Uterus (tissue), 4 donors: ENCODE measurements at places on chromosomes 11 and 22.
A peak's percentile ranks its signal among the peaks of the same experiment; 100 is the strongest.

DNA sequence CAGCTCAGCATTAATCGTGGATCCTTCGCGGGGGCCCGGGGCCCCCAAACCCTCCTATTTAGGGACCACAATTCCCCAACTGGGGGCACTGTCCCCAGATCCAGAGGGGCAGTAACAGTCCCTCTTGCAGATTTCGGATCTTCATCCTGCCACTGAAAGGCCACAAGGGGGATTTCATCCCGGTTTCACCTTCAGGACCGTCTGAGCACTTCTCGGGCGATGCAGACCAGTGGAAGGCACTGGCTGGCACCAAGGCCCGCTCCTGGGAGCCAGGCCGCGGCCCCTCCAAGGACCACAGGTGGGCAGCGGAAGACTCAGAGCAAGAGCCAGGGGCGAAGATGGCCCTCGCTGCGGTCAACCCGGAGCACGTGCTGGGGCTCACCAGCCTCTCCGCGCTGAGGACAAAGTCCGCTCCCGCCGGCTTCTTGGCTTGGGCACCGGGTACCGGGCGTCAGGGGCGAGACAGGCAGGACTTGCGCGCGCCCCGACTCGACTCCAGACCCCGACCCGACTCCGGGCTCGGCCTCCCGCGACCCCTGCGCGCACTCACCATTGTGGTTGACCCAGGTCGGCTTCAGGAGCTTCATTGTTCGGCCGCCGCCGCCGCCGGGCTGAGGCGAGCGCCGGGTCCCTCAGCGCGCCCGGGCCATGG lies 517 bp downstream of the HIRA start:
- H3K36me3 ChIP-seq = no peaks in the 10 kb centered on the region
- H3K4me1 ChIP-seq = peaks cover 12% of the 10 kb centered on the region
- H3K27ac ChIP-seq = peak overlapping the region; percentile 89
- peak overlapping the region; percentile 90 for H3K4me3 ChIP-seq
- DNase-seq = no peak

- DNase-seq = no peak
- no peaks in the 10 kb centered on the region for H3K36me3 ChIP-seq
- H3K4me1 ChIP-seq = no peaks in the 10 kb centered on the region
- H3K27me3 ChIP-seq = no peaks in the 10 kb centered on the region
- H3K4me3 ChIP-seq = no peak overlapping the region
- H3K27ac ChIP-seq = no peak overlapping the region
Measured at GRCh38 chr11:79062814-79063762, 377.7 kb downstream of the TENM4 start.

DNA sequence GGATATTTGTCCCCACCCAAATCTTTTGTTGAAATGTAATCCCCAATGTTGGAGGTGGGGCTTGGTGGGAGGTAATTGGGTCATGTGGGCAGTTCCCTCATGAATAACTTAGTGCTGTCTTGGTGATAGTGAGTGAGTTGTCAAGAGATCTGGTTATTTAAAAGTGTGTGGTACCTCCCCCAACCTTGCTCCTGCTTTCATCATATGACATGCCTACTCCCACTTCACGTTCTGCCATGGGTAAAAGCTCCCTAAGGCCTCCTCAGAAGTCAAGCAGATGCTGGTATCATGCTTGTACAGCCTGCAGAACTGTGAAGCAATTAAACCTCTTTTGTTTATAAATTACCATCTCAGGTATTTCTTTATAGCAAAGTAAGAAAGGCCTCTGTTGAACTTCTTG lies 30.6 kb downstream of the AAMDC start:
- no peak overlapping the region for H3K27ac ChIP-seq

GRCh38 chr11:111942829-111943228 lies 5.7 kb downstream of the DIXDC1 start:
- no peak overlapping the region for H3K27ac ChIP-seq
- no peaks in the 10 kb centered on the region for H3K27me3 ChIP-seq
- no peak for DNase-seq

DNA sequence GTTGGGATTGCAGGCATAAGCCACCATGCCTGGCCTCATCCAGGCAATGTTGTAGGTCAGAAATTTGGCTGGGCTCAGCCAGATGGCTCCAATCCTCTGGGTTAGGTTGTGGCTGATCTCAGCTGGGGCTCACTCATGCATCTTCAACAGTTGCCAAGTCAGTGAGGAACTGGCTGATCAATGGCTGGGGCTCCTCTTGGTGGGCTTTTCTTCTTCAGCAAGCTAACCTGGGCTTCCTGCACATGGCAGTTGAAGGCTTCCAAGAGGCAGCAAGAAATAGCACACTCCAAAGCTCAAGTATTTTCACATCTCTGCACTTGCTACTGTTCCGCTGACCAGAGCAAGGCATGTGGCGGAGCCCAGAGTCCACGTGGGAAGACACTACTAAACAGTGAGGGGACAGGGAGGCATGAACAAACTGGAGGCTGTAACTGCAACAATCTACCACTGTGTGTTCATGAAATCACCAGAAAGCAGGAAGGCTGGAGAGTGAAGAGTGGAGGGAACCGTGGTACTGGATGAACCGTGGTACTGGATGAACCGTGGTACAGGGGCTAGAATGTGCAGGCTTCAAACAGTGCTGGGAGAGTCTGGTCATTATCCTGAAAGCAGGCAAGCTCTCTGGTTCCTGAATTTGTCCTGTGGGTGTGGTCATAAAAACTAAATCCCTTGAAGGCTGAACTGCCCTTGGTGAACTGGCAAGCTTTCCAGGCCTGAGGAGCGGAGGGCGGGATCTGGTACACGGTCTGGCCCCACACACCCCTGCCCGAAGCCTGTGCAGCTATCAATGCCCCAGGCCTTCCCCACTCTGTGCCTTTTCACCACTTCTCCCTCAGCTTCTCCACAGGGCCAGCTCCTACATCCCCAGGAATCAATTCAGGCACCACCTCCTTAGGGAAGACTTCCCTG lies 20.2 kb downstream of the CHST1 start:
- no peaks in the 10 kb centered on the region for H3K36me3 ChIP-seq
- H3K4me1 ChIP-seq = no peaks in the 10 kb centered on the region
- no peaks in the 10 kb centered on the region for H3K27me3 ChIP-seq
- DNase-seq = no peak
- H3K4me3 ChIP-seq = no peak overlapping the region

- no peaks in the 10 kb centered on the region for H3K4me1 ChIP-seq
- H3K27me3 ChIP-seq = no peaks in the 10 kb centered on the region
- no peak overlapping the region for H3K4me3 ChIP-seq
- DNase-seq = no peak
- no peaks in the 10 kb centered on the region for H3K36me3 ChIP-seq
Measured at GRCh38 chr11:17369094-17369493, 17.5 kb downstream of the NCR3LG1 start.

DNA sequence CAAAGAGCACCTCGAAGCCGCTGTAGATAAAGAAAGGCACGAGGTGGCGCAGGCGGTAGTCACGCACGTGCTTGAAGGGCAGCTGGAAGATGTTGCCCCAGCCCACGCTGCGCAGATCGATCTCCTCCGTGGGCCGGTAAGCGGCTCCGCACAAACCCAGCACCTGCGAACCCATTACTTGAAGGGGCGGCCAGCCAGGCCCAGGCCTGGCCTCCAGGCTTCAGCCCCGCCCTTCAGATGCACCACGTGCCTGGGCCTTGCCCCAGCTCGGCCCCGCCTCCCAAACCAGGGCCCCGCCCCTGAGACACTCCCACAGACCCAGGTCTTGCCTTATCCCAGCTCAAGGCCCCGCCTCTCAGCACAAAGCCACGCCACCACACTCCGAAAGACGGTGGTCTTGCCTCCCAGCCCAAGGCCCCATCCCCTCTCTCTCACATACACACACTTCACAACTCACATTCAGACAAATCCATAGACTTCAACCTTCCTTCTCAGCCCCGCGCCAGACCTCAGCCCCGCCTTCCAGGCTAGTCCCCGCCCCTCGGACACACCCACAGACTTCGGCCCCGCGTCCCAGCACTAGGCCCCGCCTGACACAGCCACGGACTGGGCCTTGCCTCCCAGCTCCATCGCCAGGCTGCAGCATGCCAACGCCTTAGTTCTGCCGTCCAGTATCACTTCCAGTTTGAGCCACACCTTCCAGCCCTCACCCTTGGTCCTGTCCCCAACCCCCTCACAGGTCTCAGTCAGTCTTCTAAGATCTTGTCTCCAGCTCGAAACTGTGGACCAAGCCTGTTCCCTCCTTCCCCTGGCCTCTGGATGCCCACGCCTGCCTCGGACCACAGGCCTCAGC lies 7.0 kb downstream of the UNC93B1 start:
- H3K27me3 ChIP-seq = no peaks in the 10 kb centered on the region
- no peak overlapping the region for H3K27ac ChIP-seq
- H3K4me3 ChIP-seq = no peak overlapping the region
- DNase-seq = no peak
- H3K4me1 ChIP-seq = no peaks in the 10 kb centered on the region
- no peaks in the 10 kb centered on the region for H3K36me3 ChIP-seq

GRCh38 chr11:70142221-70142875 lies 60.7 kb upstream of the FADD start:
- H3K4me1 ChIP-seq = no peaks in the 10 kb centered on the region
- no peaks in the 10 kb centered on the region for H3K27me3 ChIP-seq

GRCh38 chr11:111933872-111934271 lies 3.3 kb upstream of the DIXDC1 start:
- DNase-seq = no peak
- H3K4me3 ChIP-seq = no peak overlapping the region
- no peak overlapping the region for H3K27ac ChIP-seq
- H3K27me3 ChIP-seq = no peaks in the 10 kb centered on the region

DNA sequence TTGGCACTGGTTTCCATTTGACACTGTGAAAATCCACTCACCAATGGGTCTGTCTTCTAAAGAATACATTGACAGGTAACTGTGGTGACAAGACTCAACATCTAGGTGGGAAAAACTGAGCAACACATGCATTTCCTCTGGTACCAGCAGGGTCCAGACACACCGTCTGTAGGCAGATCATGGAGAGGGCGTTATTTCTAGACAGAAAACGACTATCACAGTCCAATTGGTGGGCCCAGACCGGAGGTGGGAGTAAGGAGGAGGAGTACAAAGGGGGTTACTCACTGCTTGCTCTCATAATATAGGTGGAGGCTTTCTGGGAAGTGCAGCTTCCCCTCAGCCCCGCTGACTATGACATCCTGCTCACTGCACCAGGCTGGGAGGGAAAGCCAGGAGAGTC lies 9.9 kb downstream of the OVCH2 start:
- no peaks in the 10 kb centered on the region for H3K4me1 ChIP-seq
- no peak overlapping the region for H3K4me3 ChIP-seq
- H3K27me3 ChIP-seq = no peaks in the 10 kb centered on the region
- no peak for DNase-seq
- no peaks in the 10 kb centered on the region for H3K36me3 ChIP-seq

DNA sequence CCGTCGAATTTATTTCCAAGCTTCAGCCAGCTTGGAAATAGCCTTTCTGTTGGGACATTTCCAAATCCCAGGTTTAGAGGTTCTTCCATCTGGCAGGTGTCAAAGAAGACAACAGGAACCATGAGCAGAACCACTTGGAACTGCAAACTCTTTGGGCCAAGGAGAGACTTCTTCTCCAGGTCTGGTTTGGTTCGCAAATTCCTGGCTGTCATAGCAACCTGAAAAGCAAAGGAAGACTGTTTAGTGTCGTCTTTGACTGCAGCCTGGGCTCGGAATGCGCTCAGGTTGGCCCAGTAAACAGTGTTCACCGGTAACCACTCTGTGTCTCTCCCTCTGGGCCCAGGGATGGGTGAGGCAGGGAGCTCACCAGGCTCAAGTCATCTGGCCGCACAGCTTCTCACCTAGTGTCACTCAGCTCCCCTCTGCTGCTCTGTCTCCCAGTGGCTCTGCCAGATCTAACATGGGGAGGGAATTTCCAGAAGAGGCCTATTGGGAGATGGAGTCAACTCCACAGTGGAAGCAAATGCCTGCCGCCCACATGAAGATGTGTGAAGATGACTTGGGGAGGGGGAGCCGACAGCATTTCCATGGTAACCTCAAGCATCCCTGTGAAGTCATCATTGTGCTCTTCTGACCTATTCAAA lies 11.9 kb upstream of the CLMP start:
- peak overlapping the region; percentile 72 for H3K27ac ChIP-seq
- H3K4me1 ChIP-seq = peaks cover 5% of the 10 kb centered on the region
- H3K36me3 ChIP-seq = no peaks in the 10 kb centered on the region
- H3K4me3 ChIP-seq = no peak overlapping the region
- no peaks in the 10 kb centered on the region for H3K27me3 ChIP-seq

GRCh38 chr11:75072582-75072981 lies 24.1 kb downstream of the OR2AT4 start:
- H3K4me3 ChIP-seq = no peak overlapping the region
- H3K27me3 ChIP-seq = no peaks in the 10 kb centered on the region
- DNase-seq = no peak
- H3K4me1 ChIP-seq = no peaks in the 10 kb centered on the region
- H3K36me3 ChIP-seq = no peaks in the 10 kb centered on the region

- H3K27me3 ChIP-seq = no peaks in the 10 kb centered on the region
- H3K36me3 ChIP-seq = no peaks in the 10 kb centered on the region
- no peaks in the 10 kb centered on the region for H3K4me1 ChIP-seq
- no peak overlapping the region for H3K4me3 ChIP-seq
- DNase-seq = no peak
Measured at GRCh38 chr22:25722626-25723025, 19.4 kb upstream of the MYO18B start.

GRCh38 chr11:132234878-132235277 lies 864.5 kb downstream of the NTM start:
- H3K27me3 ChIP-seq = no peaks in the 10 kb centered on the region
- H3K4me1 ChIP-seq = no peaks in the 10 kb centered on the region
- no peaks in the 10 kb centered on the region for H3K36me3 ChIP-seq
- DNase-seq = no peak
- no peak overlapping the region for H3K27ac ChIP-seq
- H3K4me3 ChIP-seq = no peak overlapping the region

DNA sequence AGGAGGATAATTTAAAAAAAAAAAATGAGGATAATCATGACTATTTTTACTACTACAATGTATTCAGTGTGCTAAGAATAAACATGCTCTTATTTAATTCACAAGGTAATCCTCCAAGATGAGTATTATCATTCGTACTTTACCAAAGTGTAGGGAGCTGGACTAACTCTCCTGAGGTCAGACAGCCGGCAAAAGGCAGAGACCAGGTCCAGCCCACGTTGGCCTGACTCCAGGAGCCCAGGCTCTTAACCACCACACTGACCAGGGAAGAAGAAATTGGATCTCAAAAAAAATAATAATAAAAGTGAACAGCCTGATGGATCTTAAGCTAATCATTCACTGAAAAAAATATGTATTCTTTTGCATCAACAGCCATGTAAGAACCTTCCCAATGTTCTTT lies 25.2 kb downstream of the PLAAT3 start:
- H3K27ac ChIP-seq = no peak overlapping the region
- H3K27me3 ChIP-seq = no peaks in the 10 kb centered on the region
- no peak for DNase-seq
